ENCODE measurements at places on chromosomes 3 and 15.
A peak's percentile ranks its signal among the peaks of the same experiment; 100 is the strongest.

DNA sequence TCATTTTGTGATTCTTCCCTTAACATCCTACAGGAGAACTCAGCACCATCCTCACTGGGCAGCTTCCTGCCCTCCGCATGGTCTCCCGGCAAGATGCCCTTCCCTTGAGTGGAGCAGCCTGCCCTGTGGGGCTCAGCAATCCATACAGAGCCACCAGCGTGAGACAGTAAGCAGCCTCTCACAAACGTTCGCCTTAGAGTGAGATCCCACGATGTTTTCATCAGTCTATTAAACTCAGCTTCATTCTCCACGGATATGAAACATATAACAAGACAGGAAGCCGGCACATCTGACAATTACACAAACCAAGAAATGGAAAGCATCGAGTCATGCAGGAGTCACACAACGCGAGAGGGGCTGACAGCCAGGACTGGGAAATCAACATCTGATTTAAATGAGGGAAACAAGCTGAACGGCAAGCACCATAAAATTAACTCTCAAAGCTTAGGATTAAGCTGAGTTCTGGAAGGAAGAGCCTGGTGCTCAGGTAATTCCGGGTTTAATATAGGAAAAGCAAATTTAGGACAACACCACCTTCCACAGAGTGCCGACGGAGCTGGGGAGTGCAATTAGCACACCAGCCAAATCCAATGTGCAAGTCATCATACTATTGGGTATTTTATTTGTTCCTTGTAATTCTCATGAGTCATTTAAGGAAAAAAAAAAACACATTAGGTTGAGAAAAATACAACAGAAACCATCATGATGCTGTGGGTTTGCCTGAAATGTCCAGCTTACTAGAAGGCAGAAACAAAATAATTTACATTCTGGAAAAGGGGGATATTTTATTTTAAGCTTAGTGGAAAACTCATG, 272.0 kb downstream of the OCA2 start:
- no peak for DNase-seq

DNA sequence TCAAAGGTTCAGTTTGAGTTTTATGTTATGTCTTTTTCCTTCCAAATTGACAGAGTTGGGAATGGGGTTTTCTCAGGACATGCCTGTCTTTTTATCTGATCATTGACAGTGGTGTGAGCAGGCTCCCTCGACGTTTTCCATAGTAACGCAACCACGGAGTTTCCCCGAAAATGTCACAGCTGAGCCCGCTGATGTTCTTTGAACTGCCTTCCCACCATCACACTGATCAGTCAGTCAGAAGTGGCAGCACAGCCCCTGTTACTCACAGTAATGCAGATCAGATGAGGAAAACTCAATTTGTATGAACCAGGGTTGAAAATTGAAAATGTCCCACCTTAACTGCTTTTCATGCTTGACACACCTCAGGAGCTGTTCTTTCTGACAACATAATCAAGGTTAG, 210.4 kb downstream of the NECTIN3 start:
- no peak for DNase-seq

DNA sequence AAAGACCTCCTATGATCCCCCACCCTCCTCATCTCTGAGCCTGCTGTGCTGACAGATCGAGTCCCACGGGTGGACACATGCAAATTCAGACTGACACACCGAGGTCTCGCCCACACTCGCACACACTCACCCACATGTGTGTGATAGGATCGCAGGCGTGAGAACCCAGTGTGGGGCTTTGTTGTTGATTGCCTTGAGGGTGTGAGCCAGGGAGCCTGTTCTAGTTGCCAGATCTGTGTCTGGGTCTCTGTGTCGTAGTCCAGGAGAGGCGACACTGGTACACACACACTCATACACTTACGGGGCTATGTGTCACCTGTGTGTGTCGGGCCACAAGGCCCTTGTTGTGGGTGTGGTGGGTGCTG, 2.0 kb downstream of the EPHB3 start:
- DNase-seq = no peak

- DNase-seq = no peak
Measured at GRCh38 chr3:133644768-133645167, 17.0 kb downstream of the TOPBP1 start.

GRCh38 chr3:58572013-58572633, 5.1 kb downstream of the FAM107A start:
- no peak for DNase-seq

DNA sequence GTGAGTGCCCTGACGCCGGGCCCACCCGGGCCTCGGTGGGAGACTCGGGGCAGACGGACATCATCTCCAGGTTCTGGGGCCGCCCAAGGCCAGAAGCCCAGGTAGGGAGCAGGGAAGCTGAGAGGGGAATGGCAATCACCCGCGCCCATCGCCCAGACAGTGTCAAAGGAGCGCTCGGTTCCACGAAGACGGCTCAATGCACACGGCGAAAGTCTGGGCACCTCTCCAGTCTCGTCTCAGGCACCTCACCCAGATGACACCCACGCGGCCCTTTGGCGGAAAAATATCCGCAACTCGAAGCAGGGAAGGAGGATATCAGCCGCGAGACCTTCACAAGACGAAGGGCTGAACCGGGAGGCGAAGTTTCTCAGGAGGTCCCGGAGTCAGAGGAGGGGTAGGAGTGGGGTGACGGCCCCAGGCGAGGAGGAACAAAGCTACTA, 916 bp downstream of the IL17RD start:
- no peak for DNase-seq

- DNase-seq = no peak
Measured at GRCh38 chr3:83902787-83903533, 1055.8 kb upstream of the CADM2 start.

DNA sequence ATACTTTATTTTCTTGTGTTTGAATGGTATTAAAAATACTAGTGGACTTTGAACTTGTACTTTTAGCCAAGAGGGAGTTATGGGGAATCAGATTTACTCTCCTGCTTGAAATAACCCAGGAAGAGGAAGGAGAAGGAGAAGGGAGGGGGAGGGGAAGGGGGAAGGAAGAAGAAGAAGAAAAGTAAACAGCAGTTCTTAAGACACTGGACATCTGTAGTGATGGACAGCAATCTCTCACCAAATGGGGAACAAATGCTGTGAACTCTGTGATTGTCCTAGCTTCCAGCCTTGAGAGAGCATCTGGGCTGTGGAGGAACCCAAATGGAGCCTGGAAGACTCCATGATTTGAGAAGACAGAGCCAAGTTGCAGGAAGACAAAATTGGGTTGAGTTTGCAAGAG, 52.0 kb downstream of the VPS8 start:
- DNase-seq = no peak

- no peak for DNase-seq
Measured at GRCh38 chr15:101426761-101427333, 62.7 kb downstream of the PCSK6 start.

GRCh38 chr3:190205739-190206138, 85.0 kb upstream of the P3H2 start:
- no peak for DNase-seq

DNA sequence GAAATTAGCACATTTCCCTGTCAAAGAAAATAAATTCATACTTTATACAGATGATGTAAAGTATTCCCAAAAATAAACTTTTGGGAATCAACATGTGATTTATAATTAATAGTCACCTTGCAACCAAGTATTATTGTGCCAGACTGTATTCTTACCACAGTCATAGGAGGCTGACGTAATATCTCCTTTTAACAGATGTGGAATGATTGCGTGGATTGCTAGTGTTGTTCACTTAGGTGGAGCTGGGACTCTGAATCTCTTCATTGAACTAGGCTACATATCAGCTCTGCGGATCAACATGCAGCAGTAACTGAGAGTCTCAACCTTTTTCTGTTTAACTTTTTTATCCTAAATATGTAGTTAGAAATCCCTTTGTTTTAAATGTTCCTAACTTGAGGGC, 37.2 kb downstream of the PXK start:
- no peak for DNase-seq

DNA sequence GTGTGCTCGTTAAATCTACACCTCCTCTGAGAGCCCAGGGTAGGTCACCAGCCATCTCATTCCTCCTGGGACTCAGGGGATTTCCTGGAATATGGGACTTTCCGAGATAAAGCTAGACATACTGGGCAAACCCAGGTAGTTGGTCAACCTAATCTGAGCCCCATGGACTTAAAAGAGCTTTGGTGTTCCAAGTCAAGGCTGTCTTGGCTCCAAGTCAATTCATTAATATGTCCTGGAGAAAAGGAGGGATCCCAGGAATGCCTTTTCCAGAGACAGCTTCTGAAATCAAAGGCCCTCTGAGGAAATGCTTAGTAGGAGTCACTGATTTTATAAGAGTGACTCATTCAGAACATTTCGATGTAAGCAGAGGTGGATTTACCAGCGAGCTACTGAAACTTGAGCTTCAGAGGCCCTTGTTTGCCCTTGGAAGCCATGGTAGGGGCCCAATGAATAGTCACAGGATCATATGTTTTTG, 137.3 kb upstream of the UBE2E1 start:
- DNase-seq = no peak

GRCh38 chr3:188421836-188422540, 268.0 kb downstream of the LPP start:
- DNase-seq = no peak

GRCh38 chr3:37262816-37263393, 88.5 kb upstream of the LRRFIP2 start:
- no peak for DNase-seq

DNA sequence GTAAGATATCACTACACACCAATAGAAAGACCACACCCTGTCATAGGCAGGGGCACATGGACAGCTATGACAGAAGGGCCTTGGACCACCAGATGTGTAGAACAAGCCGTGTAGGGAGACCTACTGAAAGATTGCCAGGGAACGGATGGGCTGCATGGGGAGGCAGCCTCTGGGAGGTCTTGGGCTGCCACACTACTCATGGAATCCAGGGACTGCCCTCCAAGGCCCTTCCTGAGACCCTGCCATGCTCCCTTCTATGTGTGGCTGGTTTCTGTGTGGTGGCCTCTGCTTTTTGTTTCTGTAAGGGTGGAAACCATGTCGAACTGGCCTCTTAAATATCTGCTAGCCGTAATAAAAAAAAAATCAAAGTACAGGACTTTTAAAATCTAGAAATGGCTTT, 86.9 kb downstream of the OCA2 start:
- DNase-seq = no peak

GRCh38 chr15:91857772-91858171, 4.3 kb downstream of the SLCO3A1 start:
- DNase-seq = peak; percentile 47
